ENCODE measurements at places on chromosomes 6 and 20. TPM values are rescaled to one million over a fixed set of nuclear protein-coding genes. Genes with fewer than 3 reads are reported as not detected.

DNA sequence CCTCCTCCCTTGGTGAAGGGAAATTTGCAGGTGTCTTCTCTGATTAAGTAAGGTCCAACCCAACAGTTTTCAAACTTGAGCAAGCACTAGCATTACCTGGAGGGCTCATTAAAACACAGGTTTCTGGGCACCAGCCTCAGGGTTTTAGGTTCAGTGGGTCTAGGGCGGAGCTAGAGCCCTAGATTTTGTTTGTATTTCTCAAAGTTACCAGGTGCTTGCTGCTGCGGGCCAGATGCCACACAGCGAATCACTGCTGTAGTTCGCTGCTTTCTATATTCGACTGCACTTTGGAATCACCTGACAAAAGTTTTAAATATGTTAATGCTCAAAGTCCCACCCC is 869 bp downstream of the COL21A1 start:
- peak; percentile 31 for DNase-seq

HACE1 gene
- 4.3 TPM for total RNA-seq

GRCh38 chr6:48798296-48798695 is 664.8 kb downstream of the MMUT start:
- no peak for DNase-seq

DNA sequence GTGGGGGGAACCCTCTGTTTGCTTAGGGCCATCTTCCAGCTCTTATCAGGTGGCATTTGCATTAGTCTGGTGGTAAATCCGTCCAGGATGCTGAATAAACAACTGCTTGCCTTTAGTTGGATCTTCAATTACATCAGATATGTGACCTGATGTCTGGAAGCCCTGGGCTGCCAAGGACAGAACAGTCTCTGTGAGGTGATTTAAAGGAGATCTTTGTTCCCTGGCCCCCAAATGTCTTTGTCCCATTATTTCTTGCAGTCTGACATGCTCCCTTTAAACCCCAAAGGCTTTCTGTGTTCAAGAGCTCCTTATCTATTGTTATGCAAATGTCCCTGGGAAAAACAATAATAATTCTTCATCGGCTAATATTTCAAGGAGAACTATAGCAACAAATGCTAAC is 84.6 kb upstream of the SPTLC3 start:
- DNase-seq = no peak

DNA sequence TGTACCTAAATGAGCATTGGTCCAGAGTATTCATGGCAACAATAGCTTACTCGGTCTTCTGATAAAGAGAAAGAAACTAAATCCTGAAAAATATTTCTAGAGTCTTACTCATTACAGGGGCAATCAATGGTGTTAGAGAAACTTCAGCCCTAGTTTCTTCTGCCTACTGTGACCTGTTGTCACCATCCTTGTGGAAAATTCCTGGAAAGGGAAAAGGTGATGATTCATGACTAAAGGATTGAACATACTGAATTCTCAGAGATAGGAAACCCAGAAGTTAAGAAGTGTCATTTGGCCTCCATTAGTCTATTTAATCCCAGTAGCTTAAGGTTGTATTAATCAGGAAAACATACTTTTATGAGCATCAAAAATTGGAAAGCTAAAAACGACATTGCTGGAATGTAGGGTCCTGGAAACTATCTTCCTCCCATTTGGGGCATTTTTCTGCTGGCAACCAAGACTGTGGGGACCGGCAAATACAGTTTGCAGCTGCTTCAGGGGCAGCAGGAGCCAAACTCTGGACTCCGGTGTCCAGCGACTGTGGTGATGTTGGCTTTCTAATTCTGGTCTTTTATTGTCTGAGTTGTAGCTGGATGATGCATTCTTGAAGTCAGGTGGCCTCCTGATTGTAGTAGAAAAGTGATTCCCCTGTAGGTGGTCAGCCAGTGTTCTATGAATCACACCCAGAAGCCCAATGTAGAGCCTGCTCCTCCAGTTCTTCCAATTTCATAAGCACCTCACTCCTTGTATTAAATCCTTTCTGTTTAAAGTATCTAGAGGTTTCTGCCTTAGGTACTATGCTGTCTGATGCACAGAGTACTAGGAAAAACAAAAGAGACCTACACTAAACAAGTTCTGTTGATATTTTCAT is 67.6 kb downstream of the LCA5 start:
- DNase-seq = peak; percentile 19

DNA sequence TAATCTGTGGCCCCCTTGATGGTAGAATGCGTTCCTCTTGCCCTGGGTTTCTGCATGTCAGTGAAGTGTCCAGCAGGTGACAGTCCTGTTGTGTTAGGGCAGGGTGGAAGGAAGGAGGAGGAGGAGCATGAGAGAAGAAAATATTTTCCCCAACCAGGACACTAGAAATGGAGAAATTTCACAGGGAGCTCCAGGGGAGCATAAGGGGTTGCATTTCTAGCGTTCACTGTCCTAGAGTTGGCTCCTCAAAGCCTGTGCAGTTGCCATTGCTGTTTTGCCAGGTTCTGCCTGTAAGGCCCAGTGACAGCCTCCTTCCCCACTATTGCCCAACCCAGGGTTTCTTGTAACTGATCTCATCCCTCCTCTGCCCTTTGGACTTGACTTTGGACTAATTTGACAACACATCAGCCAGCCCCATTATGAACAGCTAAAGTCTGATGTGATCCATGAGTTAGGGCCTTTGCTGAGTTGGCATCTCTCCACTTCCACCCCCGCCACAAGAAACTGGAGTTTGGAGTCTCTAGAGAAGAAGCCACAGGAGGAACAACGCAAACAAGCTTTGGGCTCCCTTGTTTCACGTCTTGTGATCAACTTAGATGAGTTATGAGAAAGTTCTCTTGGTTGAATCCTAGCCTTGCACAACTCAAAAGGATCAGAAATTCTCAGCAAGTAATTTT is 14.0 kb upstream of the FAM50B start:
- DNase-seq = no peak

JAG1 gene
- 176 TPM for total RNA-seq

COQ3 gene
- 6.7 TPM for total RNA-seq

- DNase-seq = no peak
Measured at GRCh38 chr6:14372734-14373489, 255.3 kb downstream of the CD83 start.

MYCT1 gene
- total RNA-seq = 0.55 TPM

- DNase-seq = no peak
Measured at GRCh38 chr6:35047265-35048011, 93.7 kb downstream of the TCP11 start.

DNA sequence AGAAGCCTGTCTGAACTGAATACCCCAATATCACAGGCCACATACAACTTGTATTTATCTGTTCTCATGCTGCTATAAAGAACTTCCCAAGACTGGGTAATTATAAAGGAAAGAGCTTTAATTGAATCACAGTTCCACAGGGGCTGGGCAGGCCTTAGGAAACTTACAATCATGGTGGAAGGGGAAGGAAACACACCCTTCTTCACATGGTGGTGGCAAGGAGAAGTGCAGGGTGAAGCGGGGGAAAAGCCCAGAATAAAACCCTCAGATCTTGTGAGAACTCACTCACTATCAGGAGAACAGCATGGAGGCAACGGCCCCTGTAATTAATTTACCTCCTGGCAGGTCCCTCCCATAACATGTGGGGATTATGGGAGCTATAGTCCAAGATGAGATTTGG is 50.3 kb upstream of the FNDC1 start:
- DNase-seq = no peak

DNA sequence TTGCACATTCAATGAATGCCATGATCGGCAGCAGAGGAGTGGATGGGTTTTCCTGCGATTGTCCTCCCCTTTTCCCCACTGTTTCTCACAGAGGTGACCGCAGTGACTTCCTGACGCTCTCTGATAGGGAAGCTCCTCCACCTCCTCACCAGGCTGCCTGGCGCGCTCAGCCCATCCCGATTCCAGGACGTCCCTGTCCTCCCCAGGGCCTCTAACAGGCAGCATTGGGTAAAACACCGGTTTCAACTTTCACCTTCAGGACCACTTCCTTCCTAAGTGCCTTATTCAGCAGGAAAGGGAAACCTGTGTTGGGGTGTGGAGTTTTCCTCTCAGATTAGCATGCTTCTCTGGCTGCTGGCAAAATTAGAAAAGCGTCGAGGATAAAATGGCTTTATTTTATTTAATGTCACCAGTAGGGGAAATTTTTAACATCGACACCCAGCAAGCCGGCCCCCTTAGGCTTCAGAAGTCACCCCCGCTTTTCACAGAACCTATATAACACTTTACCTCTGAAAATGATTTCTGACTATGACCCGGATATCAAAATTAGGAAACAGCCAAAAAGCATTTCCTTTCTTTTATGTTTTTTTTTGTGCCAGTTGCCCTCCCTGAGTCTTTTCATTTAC is 570.4 kb upstream of the GJE1 start:
- peak; percentile 49 for DNase-seq

DNA sequence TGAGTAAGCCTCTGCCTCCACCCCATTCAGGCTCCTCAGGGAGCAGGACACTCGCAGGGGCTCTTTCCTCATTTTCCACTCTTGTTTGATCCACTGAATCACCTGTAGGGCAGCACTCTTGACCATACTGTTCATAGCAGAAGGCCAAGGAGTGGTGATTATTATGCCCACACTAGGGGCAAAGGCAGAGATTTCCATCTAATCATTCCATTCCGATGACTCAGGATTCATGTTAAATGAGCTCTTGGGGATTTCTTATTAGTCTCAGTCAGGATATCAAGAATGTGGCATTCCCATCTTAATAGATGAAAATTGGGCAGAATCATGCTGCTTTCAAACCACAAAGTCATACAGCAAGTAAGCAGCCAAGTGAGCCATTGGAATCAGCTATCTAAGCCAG is 101.9 kb upstream of the MOCS1 start:
- no peak for DNase-seq

- no peak for DNase-seq
Measured at GRCh38 chr20:53678990-53679596, 85.5 kb upstream of the ZNF217 start.

LY6G6D gene
- not detected for total RNA-seq

TRERF1 gene
- 13.9 TPM for total RNA-seq

- no peak for DNase-seq
Measured at GRCh38 chr20:50317609-50318008, 127.0 kb downstream of the CEBPB start.

CNR1 gene
- not detected for total RNA-seq

MLN gene
- not detected for total RNA-seq

SLC17A2 gene
- not detected for total RNA-seq

DNA sequence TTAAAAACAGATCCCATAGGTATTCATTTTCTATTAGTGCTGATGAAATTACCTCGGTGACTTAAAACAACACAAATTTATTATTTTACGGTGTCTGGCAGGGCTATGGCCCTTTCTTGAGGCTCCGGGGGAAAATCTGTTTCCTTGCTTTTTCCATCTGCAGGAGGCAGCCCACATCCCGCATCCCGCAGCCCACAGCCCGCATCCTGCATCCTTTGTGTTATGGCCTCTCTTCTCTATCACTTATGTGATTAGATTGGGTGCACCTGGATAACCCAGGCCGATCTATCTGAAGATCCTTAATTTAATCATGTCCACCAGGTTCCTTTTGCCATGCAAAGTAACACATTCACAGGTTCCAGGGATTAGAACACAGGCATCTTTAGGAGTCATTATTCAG is 407.8 kb downstream of the CDC5L start:
- DNase-seq = no peak

AIG1 gene
- total RNA-seq = 22.1 TPM

- DNase-seq = no peak
Measured at GRCh38 chr6:6941201-6941600, 166.6 kb upstream of the RREB1 start.

DNA sequence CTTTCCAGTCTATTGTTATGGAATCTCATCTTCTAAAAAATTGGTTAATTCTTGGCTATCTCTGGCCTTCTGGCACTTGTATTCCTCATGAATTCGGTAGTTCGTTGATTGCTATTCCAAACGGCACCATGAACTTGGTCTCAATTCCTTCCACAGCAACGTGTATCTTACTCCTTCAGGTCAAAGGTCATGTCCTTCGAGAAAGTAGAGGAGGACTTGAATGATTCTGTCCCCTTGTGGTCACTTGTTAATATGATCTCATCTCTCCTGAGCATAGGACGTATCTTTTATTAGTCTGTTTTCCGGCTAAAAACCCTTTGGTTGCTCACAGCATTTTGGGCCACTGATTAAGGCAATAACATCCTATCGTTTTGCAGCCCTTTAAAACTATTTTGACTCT is 9.4 kb downstream of the TLDC2 start:
- DNase-seq = peak; percentile 29
